LoVo (cell line): ENCODE measurements at places on chromosomes 6 and 20.
A peak's percentile ranks its signal among the peaks of the same experiment; 100 is the strongest.

DNA sequence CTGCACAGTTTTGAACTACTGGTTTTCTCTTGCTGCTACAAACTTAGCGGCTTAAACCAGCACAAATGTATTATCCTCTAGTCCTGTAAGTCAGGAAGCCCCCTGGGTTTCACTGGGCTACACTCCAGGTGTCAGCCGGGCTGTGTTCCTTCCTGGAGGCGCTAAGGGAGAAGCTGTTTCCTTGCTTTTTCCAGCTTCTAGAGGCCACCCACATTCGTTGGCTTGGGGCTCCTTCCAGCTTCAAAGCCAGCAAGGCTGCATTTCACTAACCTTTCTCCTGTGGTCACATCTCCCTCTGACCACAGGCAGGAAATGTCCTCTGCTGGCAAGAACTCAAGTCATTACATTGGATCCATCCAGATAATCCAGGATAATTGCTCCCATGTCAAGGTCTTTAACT is 350.6 kb upstream of the PLCB4 start:
- no peak for DNase-seq

GRCh38 chr20:2755451-2756055 is 44.9 kb downstream of the CPXM1 start:
- DNase-seq: no peak

GRCh38 chr20:44900231-44900854 is 9.5 kb upstream of the PABPC1L start:
- DNase-seq: no peak

DNA sequence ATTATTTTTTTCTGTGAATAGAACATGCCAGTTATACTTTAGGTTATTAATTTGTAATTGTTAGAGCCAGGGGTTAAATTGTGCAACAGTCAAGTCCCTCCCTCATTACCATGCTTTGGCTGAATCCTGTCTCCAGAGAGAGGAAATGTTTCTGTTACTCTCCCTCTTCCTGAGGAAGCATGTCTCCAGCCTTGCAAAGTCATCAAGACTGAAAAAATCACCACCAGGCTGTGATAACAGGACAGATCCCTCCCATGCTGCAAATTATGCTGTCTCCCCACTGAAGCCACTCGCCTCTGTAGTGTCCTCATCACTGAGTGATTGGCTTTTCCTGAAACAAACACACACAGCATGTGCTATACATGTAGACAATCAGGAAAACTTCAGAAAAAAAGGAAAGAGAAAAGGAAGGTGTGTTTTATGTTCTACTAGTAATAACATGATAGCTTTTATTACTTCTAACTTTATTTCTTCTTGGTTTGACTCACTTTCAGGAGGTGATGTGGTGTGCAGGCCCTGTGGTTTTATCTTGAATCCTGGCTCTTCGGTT is 290.0 kb upstream of the JAG1 start:
- no peak for DNase-seq

DNA sequence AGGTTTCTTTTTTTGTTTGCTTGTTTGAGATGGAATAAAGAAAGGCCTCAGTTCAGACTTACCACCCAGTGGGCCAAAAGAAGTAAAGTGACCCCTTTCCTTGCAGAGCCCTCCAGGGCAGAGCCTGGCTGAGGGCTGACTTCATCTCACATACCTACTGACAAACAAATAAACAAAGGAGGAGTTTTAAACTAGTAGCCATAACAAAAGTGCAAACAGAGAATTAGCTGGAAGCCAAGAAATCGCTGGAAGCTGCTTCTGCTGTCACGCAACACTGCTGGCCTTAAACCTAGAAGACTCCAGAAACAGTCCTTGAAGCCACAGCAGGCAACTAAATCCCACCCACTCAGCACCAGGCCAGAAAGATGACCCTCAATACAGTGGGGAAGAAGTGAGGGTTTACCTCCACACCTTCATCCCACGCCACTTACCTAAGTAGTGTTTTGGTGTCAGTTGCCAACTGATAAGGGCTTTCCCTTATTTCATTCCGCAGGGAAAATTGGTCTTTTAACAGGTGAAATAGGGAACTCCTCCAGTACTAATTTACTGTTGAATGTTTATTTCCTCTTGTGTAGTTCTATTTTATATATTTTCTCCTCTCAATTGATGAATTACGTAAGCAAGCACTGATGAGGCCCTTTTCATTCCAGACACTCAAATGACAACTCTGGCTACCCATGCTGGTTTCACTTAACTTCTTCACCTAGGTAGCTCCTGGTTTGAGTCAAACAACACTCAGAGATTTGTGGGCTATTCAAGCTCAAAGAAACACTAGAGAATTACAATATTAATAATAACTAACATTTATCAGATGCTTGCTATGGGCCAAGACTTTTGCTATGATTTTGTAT is 46.2 kb downstream of the EDN1 start:
- no peak for DNase-seq

- DNase-seq: no peak
These were observed 85.7 kb upstream of the CDH4 start for GRCh38 chr20:61166324-61166723.

GRCh38 chr6:159443417-159443920 is 249.6 kb downstream of the SOD2 start:
- DNase-seq: no peak

- DNase-seq: no peak
These were observed 58.0 kb upstream of the AHI1 start for GRCh38 chr6:135555550-135555949.

- DNase-seq: no peak
These were observed 105.0 kb downstream of the OLIG3 start for GRCh38 chr6:137389150-137389704.

DNA sequence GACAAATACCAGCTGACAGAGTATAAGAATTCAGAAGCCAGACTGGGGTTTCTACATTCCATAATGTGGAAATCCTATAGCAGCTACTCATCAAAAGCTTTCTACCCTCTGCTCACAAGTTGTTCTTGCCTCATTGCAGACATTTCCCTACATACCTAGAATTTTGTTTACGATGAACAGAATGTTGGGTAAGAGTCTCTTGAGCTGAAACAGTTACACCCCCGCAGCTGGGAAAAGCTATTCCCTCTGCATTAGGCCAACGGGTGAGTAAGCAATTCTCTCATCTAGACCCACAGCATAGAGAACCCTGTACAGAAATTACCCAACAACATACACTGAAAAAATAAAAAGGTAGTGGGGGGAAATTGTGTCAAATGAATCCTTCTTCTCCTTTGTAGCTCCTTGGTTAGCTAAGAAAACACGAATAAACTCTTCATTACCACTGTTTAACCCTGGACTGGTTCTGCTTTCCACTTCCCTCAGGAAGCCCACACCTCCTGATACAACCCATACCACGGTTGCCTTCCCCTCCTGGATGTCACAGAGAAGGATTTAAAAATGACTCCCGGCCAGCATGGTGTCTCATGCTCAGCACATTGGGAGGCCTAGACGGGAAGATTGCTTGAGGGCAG is 215.0 kb upstream of the SHLD1 start:
- DNase-seq: no peak

GRCh38 chr6:54578261-54578660 is 268.3 kb upstream of the FAM83B start:
- no peak for DNase-seq

- DNase-seq: no peak
These were observed 459.2 kb upstream of the RUNX2 start for GRCh38 chr6:44868910-44869309.

- DNase-seq: no peak
These were observed 13.9 kb downstream of the FOXO3 start for GRCh38 chr6:108574457-108575141.

DNA sequence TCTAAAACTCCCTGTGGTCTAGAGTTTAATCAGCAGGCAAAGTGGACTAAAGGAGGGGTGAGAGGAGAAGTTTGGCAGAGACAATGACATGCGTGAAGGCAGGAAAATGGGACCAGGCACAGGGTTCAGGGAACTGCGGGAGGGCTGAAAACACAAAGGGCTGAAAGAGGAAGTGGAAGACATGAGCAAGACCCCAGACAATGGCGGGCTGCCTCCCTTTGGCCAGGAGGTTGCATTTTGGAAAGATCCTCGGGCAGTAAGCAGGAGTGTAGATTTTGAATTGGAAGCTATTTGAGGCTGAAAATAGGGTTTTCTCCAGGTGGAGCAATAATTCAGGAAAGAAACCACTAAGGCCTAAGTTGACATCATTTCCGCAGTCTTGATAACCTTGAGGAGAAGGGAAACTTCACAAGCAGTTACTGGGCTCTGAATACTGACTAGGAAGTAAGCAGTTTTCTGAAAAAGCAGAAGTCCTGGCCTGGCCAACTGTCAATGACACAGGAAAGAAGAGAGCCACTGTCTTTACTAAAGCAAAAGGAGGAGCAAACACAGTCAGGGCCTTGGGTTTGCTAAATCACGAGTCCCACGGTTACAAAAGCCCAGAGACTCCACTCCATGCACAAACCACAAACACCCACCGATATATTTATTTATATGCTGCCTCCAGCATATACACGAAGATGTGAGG is 3.4 kb downstream of the LY86 start:
- DNase-seq: no peak

DNA sequence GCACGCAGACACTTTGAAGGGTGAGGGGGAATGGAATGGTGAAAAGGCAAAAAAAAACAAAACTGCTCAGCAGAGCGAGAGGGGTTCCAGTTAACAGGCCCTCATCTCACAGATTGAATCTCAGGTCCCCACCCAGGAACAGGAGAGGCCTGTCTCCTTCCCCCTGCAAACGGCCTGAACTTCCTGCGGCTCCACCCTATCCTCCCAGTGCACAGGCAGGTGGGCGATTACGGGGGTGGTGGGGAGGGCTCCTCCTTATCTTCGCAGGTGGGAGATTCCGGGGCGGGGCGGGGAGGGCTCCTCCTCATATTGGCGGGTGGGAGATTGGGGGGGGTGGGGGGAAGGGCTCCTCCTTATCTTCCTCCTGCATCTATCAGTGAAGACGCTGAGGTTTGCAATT is 129.0 kb downstream of the SOX4 start:
- no peak for DNase-seq

GRCh38 chr6:111792241-111792640 is 81.0 kb downstream of the FYN start:
- DNase-seq: no peak

DNA sequence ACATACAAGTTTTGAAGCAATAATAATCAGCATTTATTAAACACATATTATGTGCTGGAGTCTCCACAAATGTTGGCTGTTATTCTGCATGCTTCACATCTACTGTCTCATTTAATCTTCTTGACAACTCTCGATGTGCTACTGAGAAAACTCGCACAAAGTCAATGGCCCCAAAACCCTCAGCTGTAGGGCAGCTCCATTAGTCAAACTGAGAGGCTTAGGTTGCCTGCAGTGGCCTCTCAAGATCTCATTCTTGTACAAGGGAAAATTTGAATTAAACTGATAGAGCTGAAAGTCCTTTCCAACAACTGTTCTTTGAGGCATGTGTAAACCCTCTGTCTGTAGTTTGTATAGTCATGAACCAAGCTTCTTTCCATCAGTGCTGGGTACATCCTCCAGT is 49.8 kb downstream of the MBOAT1 start:
- no peak for DNase-seq

DNA sequence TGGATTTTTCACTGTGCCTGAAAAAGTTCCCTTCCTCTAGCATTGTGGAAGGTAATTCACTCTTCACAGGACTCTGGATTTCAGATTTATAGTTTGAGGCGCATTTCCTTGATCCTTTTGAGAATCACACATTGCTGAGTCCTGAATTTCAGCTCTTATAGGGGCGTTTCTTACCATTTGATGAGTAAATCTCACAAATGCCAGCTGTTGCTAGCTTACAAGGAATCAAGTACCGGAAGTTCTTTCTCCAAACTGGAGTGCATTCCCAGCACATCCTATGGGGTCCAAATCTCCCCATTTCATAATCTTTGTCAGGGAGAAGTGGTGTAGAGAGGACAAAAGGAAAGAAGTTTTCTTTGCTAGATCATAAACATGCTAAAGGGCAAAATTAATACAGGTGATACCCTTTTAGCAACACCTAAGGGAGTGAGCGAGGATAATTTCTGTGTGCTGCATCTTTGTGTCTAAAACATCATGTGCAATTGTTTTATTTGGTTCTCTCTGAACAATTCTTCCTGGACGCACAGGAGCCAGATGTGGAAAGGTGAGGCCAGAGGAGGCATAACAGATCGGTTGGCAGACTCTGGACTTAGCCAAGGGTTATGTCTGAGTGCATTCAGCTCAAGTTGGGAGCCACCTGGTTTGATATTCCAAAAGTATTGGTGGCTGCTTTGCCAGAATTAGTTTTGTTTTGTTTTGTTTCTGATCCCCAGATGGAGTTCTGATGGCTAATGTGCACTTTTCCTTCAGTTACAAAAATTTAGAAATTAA is 37.4 kb upstream of the EYA2 start:
- no peak for DNase-seq

- DNase-seq: no peak
These were observed 164.9 kb upstream of the EPHA7 start for GRCh38 chr6:93584300-93584699.

GRCh38 chr20:40336533-40336932 is 352.5 kb downstream of the MAFB start:
- DNase-seq: no peak

DNA sequence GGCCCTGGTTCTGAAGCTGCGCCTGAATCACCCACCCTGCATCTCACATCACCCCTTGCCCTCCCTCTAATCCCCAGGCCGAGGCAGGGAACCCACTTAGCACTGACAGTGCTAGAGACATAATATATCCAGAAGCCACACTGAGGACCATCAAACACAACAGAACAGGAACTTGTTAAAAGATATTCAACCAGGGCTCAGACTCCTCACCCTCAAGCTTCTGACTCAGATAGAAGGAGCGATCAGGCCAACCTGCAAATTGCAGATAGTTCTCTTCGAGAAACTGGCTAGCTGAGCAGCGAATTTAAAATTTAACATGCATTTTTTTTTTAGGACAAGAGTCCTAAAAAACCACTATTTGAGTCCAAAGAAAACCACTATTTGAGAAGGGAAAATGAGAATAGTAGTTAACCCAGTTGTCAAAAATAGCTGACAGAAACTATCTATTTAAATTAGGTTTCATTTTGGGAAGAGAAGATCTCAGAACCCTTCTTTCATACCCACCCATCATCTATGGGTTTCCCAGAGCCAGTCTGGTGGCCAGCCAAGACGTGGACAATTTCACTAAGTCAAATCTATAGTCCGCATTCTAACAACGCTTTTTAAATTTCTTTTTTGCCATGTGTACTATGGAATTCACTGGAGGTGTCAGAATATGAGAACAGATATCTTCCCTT is 95.6 kb downstream of the OPRM1 start:
- DNase-seq: no peak

DNA sequence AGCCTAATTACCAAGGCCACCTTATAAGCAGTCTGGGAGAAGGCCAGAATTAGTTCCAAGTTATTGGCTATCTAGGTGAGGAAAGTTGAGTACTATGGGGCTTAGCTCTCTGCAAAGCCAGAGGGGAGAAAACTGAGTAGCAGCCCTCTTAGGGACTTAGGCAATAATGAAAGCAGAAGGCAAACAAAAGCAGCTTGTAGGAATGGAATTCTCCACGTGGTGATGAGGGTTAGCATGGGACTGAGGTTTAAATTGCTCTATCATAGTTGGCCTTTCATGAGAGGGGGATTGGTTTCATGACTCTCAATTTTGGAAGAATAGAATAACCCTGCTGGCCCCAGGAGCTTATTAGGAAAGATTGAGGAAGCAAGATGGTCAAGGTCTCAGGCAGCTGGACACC is 7.0 kb upstream of the UBE2J1 start:
- no peak for DNase-seq

- peak; percentile 87 for DNase-seq
These were observed 16.7 kb upstream of the PI3 start for GRCh38 chr20:45157962-45158361.
